HCT116 (cell line): ENCODE measurements at places on chromosomes 6 and 20. TPM values are rescaled to one million over a fixed set of nuclear protein-coding genes. Genes with fewer than 3 reads are reported as not detected.
A peak's percentile ranks its signal among the peaks of the same experiment; 100 is the strongest.

DNA sequence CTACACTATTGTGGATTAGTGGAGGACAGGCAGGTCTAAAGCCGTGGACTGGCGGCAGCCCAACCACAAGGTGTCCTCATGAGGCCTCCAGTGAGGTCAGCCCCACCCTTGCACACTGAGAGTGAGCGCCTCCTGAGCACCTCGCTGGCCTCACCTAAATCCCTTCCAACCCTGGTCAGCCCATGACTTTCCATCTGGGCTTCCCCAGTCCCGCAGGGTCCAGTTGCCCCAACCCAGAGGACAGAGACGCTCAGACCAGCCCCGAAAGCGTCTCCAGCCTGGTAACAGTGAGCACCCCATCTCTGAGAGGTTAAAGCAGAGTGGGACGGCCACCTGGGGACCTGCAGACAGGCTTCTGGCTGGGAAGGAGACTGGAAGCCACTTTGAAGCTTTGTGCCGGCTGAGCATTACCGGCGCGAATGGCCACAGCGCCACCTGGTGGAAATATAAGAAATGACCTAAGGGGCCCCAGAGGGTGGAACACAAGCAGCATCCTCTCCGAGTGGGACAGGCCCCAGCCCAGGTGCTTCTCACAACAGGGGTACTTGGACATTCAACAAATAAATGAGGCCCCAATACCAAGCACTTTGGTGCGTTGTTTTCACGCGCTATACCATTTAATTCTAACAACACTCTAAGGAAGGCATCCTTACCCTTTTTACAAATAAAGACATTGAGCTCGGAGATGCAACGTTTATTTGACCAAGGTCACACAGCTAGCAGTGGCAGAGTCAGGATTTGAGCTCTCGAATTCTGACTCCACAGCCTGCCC, 65.7 kb upstream of the TOP1 start:
- DNase-seq, result peak; percentile 51

- DNase-seq, result no peak
Observed at GRCh38 chr20:49575551-49576060, 7.7 kb upstream of the PTGIS start.

- no peak for DNase-seq
Observed at GRCh38 chr20:55977690-55978459, 27.4 kb downstream of the CBLN4 start.

GRCh38 chr20:44157061-44157460, 29.9 kb downstream of the JPH2 start:
- DNase-seq, result no peak

GRCh38 chr20:50085481-50086365, 27.2 kb downstream of the UBE2V1 start:
- DNase-seq, result peak; percentile 22

DNA sequence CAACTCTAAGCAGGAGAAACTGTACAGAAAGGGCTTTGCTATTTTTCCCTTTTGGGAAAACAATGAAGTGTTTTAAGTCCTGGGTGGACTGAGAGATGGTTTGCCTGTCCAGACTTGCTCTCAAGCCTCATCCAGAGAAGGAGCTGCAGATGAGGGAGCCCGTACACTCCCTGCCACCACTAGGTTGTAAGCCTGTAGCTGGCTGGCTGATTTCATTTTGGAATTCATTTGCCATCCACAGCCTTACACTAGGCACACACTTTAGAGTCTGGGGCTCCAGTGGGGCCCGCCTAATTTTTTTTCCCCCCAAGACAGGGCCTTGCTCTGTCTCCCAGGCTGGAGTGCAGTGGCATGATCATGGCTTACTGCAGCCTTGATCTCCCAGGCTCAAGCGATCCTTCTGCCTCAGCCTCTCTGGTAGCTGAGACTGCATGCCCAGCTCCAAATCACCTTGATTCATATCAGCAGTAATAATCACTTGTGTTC, 28.4 kb downstream of the POFUT1 start:
- no peak for DNase-seq

DNA sequence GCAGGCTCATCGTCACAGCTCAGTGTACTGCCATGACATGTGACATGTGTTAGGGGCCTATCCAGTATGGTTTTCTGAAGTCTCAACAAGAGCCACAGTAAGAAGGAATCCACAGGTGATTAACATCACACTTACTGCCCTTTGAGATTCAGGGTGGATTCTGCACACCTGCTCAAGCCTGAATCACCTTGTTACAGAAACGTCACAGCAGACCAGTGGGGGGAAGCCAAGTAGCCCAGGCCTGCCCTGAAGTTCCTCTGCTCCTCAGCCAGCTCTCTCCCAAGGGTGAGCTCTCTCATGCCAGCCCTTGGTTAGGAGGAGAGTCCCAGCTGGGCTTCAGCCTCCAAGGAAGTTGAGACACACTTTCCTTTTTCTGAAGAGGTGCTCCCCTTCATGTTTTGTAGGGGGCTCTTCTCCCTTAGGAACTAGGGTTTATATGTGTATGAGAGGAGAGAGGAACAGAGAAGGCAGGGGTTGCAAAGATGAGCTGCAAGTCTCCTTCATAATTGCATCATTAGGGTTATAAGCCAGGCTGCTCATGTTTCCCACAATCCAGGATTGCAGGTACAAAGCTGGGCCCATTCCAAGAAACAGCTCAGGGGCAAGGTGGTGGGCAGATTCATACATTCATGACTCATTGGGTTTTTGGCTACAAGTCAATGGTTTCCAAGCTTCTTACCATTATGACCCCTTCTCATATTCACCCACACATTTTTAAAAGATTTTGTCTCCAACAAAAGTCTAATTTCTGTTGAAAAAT, 11.6 kb downstream of the GSS start:
- peak; percentile 16 for DNase-seq

The VWA7 gene
- total RNA-seq, result 14.6 TPM
